ENCODE measurements at places on chromosomes 13 and 19. TPM values are rescaled to one million over a fixed set of nuclear protein-coding genes. Genes with fewer than 3 reads are reported as not detected.

ZNF235 gene
- total RNA-seq = 7.4 TPM

DNA sequence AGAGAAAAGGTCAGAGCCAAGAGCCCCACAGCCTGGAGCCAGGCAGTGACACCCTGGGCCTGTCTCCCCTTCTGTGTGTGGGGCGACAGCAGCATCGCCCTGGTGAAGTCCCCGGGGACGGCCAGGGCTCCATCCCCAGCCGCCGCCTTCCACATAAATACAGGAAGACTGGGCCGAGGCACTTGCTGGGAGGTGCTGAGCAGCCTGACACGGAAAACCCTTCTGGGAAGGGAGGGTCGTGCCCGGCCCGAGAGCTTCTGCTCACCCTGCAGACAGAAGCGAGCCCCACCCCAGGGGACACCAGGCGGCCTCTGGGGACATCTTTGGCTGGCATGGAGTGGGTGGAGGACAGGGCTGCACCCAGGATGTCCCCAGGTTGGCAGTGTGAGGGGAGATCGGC, 5.1 kb downstream of the FGF22 start:
- DNase-seq = no peak

DNA sequence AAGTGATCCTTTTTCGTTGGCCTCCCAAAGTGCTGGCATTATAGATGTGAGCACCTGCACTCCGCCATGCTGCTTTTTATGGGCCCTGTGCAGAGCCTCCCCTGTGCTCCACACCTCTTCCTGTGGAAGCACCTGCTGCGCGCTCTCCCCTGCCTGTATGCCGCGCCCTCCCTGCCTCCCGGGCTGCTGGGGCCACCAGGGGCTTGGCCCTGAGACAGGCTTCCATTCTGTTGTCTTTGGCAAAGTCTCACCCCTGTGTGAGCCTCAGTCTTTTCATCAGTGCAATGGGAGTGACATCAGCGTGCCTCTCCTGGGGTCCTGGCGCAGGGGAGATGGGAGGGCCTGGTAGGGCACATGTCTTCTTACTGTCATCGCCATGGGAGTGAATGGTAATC, 1.3 kb downstream of the FAM174C start:
- peak; percentile 84 for DNase-seq

DNA sequence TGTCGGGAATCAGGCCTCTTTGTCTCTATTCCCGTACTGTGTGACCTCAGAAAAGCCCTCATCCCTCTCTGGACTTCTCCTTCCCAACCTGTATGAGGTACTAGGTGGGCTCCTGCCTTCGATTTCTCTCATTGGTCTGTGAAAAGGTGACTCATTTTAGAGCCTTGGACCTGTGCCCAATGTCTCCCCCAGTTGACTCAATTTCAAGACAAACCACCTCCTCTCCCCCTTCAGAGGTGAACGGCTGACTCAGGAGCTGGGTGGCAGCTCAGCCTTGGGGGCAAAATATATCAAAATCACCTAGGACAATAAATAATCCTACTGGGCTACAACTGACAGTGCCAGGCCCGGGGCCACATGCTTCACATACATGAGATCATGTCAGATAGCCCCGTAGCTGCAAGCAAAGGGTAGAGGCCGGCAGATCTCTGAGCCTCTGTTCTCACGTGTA, 630 bp downstream of the COQ8B start:
- DNase-seq = peak; percentile 46

- no peak for DNase-seq
These were observed 350.1 kb downstream of the LIG4 start for GRCh38 chr13:107865318-107865575.

DNA sequence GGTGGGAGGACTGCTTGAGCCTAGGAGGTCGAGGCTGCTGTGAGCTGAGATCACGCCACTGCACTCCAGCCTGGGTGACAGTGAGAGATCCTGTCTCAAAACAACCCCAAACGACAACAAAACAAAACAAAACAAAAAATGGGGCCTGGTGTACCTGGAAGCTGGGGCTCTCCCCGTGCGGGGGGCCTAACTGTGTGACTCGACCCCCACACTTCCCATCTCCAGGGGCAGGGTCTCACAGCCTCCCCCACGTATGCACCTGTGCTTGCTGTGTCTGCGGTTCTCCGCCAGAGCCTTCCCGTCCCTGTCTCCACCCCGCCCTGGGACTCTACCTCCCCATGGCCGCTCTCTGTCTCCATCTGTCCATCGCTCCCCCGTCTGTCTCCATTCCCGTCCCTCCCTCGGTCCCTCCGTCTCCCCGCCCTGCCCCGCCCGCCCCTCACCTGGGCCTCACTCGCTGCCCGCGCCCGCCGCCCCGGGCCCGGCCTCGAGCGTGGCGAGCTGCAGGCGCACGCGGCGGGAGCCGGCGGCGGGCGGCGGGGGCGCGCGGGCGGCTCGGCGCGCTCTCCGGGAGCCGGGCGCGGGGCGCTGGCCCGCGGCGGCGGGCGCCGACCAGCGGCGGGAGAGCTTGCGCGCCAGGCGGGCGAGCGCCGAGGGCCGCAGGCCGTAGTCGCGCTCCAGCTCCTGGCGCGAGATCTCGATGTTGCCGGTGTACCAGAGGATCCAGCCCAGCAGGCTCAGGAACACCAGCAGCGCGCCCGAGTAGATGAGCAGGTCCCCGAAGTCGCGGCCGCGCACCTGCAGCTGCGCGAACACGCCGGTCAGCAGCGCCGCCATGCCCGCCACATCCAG, 587 bp downstream of the TMEM238 start:
- peak; percentile 87 for DNase-seq

DNA sequence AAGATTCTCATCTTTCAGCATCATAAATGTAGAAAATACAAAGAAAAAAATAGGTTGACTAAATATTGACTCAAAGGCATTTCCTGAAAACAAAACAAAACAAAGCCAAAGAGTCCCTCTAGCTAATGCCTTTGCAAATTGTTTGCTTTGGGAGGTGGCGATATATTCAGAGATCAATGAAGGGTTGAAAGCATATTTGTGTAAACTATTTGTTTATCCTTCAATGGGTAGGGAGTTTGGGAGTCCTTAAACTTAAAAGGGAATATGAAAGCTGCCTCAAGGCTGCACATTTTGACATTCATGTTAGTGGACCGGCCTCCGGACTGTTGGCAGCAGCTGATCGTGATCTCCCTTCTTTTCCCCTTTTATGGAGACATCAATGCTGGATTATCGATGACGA, 257.5 kb downstream of the ITGBL1 start:
- no peak for DNase-seq

ZNF160 gene
- total RNA-seq = 40.4 TPM

PSG7 gene
- total RNA-seq = not detected

GRCh38 chr13:109166804-109167203, 537.4 kb downstream of the MYO16 start:
- DNase-seq = no peak

SLC5A5 gene
- total RNA-seq = not detected

DNA sequence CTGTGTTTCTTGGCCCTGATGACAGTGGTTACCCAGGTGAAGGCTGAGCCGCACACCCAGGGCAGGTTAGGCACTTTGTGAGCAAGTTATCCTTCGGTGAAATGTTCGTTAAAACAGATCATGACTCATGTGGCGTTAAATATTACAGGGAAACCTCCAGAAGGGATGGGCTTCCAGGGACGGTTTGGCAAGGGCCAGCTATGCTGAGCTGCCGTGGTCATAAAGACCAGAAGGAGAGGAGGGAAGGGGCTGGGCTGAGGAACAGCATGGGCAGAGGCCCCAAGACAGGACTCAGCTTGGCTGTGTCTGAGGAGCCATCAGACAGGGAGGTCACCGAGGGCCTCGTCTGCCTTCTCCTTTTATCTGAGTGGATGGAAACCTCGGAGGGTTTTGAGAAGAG, 47.5 kb downstream of the ATP11A start:
- DNase-seq = no peak

DNA sequence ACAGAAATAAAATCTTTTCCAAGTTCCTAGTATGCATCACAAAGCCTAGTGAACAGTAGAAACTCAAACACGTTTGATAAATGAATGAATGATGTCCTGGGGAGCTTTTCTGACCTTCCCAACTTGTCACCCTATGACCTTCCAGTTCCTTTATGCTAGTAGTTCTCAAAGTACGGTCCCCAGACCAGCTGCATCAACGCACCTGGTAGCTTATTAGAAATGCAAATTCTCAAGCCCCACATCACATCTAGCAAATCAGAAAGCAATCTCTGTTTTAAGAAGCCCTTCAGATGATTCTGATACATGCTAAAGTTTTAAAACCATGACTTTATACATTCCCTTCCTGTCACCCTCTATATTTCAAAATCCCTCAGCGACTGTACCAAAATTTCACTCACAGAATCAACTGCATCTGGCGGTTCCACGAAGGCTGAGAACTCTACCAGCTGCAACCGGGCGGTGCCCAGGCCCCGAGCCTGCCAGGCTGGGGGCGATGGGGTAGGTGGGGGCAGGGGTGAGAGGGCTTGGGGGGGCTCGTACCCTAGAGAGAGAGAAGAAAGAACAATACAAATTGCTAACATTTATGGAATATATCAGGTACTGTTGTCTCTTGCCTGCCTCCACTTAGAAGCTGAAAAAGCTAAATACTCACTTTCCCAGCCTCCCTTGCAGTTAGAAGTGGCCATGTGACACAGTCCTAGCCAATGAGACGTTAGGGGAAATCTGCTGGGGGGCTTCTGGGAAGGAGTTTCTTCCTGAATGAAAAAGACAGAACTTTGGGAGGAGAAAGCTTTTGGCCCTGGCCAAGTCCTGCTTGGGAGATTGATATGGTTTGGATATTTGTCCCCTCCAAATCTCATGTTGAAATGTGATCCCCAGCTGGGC, 13.3 kb downstream of the CD37 start:
- DNase-seq = peak; percentile 71

DNA sequence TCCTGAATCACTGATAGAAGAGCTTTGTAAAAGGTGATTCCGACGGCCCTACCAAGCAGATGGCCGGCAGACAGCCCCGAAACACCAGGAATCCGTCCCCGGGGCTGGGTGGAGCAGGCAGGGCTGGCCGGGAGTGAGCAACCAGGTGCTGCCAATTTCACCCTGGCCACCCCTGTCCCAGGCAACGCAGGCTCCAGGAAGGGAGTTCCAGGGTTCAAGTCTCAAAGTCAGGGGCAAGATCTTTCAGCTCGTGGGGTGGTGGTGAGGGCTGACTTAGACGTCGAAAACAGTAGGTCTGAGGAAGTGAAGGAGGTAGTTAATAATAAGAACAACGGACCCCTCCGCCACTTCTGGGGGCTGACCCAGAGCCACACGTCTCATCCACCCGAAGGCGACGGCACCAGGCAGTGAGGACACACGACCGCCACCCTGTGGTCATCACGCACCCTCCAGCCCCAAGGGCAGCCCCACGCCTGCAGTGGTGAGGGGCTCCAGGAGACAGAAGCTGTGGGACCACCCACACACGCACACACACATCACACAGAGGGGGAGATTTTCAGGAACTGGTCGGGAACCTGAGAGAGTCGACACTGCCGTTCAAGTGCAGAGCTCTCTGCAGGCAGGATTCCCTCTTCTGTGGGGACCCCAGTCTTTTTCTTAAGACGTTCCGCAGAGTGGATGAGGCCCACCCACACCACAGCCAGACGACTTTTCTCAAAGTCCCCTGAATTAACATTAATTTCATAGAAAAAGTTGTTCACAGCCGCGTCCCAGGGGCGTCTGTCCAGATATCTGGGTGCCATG, 67.2 kb downstream of the SPACA7 start:
- DNase-seq = peak; percentile 0

GRCh38 chr13:79637133-79637763, 156.3 kb downstream of the NDFIP2 start:
- DNase-seq = no peak

- DNase-seq = no peak
These were observed 30.6 kb downstream of the RAP2A start for GRCh38 chr13:97464561-97464960.

DNA sequence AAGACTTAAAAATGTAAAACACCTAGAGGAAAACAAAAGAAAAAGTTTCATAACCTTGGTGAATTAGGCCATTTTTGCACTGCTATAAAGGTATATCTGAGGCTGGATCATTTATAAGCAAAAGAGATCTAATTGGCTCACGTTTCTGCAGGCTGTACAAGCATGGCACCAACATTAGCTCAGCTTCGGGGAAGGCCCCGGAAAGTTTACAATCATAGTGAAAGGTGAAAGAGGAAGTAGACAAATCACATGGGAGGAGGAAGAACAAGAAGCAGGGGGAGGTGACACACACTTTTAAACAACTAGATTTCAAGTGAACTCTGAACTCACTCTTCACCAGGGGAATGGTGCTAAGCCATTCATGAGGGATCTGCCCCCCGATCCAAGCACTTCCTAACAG, 1358.5 kb upstream of the PCDH9 start:
- peak; percentile 11 for DNase-seq

- DNase-seq = no peak
These were observed 82.0 kb upstream of the WASF3 start for GRCh38 chr13:26475176-26476110.

- DNase-seq = no peak
These were observed 852 bp upstream of the SHISA7 start for GRCh38 chr19:55443824-55444480.

GPR183 gene
- total RNA-seq = not detected

GRCh38 chr13:94672400-94672799, 39.9 kb downstream of the SOX21 start:
- no peak for DNase-seq

DNA sequence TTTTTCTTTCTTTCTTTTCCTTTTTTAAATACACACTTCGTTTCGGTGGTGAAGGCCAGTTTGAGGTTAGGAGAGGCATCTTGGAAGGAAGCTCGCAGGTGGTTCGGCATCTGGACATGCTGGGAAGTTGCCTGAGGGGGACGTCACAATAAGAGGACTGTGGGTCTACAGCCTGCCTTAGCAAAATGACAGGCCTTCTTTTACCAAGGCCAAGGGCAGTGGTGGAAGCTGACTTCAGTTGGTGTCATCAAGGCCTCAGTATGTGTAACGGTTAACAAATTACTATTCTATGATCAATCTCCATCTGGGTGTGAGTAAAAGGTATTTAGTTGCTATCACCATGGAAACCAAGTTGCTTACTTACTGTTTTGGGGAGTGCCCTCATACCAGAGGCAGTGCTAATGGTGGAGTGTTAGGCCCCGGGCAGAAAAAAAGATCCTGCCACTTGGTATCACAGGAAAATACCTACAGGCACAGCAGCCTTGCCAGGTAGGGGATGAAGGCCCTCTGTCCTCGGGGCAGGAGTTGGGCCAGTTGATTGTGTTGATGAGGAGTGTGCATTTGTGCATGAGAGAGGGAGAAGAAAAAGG, 10.3 kb downstream of the ACTN4 start:
- no peak for DNase-seq

DNA sequence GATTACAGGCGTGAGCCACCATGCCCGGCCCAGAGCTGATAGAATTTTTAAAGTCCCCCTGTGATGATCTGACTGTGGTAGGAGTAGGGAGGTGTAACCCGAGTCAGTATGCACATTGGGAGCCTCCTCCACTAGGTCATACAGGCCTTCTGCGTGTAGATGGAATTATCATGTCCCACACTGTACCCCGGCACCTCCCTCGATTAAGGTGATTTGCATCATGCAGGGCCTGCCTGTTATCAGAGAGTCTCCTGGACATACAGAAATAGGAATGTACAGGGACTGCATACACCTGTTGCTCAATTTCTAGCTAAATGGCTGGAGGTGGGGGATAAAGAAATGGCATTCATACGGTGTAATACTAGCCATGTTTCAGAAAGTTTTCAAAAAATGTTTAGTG, 922 bp upstream of the ERVK3-1 start:
- DNase-seq = no peak
